H7 (cell line): ENCODE measurements at places on chromosomes 7 and 10.

DNA sequence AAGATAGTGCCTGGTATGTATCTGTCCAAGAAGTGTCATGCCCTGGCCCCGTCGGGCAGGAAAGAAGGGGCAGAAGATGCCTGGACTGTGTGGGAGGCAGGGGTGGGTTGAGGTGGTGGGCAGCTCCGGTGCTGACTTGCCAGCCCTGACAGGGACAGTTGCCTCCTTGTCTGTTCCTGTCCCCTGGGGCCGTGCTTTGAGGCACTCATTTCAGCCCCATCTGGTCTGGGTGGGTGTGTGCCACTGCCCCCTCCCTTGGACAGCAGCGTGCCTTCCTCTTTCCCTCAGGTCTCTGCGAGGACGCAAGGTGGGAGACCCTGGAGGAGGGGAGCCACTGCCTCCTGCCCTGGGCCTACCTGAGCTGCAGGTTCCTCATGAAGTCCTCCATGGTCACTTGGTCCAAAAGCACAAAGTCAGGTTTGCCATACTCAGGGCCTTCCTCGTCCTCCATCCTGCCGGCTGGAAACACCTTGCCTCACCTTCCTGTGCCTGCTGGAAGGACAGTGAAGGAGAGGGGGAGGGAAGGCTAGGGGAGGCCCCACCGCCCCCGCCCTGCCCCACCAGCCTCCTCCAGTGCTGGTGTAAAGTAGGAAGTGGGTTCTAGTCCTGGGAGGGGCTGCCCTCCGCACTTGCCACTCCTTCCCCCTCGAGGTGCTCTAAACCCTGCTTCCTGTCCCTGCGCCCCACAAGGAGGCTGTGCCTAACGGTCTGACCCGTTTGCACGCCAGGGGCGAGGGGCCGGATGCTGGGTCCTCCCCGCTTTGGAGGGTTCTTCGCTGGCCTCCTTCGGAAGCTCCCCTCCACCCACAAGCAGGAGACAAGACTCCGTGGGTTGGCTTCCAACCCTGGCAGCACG lies at the start of gene MYO1G:
TSS of gene MYO1G (minus strand) at position 505 of the 856 bp plus-strand sequence. CDS start at position 451, 54 bp downstream.
- peak; percentile 35 for DNase-seq

DNA sequence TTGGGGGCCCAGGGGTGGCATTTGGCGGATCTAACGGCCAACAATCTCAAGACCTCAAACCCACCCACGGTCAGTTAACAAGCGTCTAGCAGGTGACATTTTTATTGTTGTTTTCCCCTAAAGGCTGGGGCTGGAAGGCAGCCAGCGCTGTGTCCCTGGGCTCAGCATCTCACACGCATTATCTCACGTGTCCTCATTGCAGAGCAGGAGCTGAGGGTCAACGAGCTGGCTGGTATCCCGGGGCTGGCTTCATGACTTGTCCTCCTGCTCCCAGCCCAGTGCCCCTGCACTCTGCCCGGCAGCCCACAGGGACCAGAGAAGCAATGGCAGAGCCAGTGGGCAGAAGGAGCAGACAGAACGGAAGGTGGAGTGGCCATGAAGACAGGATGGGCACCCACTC lies 54.4 kb upstream of the TMEM273 start:
- DNase-seq, result no peak

- no peak for DNase-seq
These were observed 14.4 kb upstream of the CALU start for GRCh38 chr7:128724743-128725142.

DNA sequence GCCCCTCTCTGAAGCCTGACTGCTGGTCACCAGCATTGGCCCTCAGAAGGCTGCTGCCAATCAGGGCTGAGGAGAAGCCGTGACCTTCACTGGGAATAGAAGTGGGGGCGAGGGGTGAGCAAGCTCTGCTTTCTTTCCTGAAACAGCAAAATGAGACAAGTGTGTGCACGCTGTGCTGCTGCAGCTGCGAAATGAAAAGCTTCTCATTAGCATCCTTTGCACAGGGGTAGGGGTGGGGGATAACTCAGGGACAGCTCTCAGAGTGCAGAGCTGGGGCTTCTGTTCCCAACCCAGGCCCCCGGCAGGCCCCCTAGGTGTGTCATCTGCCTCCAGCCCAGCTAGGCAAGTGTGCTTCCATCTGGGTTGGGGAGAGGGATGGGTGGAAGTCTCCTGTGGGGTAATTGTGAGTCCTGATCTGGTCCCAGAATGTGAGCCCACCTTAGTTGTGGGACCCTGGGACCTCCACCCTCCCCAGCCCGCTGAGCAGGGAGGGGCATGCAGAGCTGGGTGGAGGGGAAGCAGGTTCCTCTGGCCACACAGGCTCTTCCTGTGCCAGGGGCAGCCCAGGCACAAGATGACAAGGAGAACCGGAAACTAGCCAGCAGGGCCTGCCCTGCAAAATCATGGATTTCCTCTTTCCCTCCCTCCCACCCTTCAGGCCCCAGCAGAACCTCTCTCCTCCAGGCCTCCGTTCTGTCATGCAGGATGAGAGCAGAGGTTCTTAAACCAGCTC lies 22.2 kb downstream of the ZNF467 start:
- DNase-seq, result no peak

- DNase-seq, result peak; percentile 84
These were observed 662 bp upstream of the PPIF start for GRCh38 chr10:79346388-79347225.

- DNase-seq, result no peak
These were observed 66.7 kb downstream of the DLG5 start for GRCh38 chr10:77859865-77860282.

DNA sequence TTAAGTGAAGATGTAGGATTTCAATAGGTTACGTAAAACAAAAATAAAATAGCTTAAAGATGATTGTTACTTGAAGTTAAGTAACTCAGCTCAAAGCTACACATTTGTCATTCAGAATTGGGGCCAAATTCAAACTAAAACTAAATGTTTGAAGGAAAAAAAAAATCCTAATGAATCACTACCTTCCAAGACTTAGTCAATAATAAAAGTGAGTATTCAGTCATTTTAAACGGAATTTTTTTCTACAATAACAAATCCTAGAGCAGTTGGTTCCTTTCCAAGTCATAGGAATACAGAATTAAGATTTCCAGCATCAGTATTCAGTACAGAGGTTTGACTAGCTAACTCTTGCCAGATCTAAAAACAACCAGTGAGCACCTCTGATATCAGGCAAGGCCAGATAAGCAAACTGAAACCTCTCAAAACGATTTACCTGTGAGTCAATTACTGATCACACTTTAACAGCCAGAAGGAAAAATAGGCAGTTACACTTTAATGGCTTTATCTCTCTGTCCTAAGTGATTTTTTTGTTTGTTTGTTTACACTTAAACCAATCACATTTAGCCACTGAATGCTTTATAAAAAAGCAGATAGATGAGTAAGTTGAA lies 669.8 kb upstream of the ANKRD30A start:
- DNase-seq, result no peak

DNA sequence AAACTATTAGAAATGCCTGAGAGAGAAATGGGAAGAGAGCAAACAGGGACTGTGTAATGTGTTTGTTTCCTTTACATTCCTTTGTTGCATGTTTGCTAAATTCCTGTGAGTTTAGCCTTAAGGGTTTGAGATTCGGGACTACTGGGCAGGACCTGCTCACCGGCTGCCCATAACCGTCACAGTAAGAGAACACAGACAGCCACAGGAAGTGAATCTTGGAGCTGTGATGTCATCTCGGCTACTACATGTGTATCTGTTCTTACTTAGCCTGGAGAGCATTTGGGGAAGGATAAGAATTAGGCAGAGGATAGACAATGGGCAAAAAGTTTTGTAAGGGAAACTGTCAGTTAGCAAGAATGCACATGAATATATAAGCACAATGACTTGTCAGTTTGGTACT lies 485.1 kb upstream of the KLF6 start:
- no peak for DNase-seq

- peak; percentile 32 for DNase-seq
These were observed 82.1 kb downstream of the VIPR2 start for GRCh38 chr7:159062569-159062968.

DNA sequence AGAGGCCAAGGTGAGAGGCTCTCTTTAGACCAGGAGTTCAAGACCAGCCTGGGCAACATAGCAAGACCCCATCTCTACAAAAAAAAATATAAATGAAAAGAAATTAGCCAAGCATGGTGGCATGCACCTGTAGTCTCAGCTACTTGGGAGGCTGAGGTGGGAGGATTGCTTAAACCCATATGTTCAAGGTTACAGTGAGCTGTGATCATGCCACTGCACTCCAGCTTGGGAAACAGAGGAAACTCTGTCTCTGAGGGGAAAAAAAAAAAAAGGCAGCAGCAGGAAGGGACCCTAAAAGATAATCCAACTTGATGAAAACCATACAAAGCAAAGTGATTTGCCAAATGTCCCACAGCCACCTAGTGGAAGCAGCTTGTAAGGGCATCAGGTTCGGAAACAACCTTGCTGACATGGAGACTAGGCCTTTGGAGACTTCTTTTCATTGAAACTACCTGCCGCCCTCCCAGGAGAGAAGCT lies 15.6 kb upstream of the PBLD start:
- peak; percentile 43 for DNase-seq
